ENCODE measurements at places on chromosomes 13 and 19.

- peak; percentile 91 for DNase-seq
These were observed 2.9 kb downstream of the NUMBL start for GRCh38 chr19:40687525-40688016.

DNA sequence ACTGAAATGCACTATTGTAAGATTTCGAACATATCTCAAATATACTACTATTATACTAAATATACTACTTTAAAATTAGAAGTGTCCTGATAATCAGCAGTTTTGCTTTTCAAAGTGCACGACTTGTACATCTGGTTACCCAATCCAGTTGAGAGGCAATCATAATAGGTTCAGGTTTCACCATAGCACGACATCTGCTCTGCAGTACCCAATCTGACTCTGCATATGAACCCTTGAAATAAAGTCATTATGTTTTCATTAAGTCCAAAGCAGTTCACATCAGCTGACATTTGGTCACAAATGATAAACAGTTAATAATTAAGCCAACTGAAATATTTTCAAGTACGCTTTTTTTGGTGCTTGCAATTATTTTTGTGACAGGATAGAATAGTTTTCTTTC lies 90.6 kb downstream of the PCDH9 start:
- no peak for DNase-seq

DNA sequence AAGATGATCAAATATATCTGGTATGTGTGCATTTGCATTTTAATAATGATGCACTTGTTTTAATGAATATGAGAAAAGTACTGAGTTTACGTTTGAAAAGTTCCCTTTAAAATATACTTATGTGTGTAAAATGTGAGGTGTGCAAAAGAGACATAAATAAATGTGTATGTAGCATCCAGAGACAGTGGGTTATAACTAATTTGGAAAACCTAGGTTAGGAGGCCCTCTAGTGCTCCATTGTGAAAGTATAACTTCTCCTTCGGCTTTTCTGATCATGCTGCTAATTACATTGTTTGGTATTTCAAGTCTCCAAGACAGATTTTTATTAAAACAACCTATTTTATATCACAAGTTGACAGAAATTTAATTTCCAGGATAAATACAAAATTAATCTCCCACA lies 30.1 kb downstream of the SCEL start:
- peak; percentile 12 for DNase-seq

GRCh38 chr13:20193907-20194631 lies 1.3 kb upstream of the GJB2 start:
- DNase-seq = no peak

DNA sequence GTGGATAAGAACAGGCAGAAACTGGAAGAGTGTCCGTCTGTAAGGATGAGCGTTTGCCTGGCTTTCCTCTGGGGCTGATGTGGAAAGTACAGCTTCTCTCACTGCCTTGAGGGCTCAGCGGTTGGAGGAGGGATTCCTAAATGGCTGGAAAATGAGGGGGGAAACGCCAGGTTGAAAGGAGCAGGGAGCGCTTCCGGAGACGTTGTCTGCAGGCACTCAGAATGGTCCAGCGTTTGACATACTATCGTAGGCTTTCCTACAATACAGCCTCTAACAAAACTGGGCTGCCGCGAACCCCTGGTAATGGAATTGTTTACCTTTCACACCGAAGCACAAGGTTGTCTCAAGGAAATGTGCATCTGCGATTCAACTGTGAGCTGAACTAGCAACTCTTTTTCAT lies 39.9 kb downstream of the MRPL57 start:
- no peak for DNase-seq

DNA sequence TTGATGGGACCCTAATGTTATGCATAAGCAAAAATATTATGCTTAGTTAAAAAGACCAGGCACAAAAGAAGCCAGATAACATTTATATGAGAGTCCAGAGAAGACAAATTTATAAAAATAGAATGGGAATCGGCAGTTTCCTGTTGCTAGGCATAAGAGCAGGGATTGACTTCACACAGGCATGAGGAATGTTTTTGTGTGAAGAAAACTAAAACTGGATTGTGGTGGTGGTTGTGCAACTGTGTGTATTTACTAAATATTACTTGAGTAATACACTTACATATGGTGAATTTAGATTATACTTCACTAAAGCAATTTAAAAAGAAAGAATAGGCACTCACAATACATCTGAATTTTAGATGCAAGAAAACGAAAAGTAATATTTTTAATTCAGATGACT lies 108.3 kb downstream of the SLITRK1 start:
- DNase-seq = no peak

DNA sequence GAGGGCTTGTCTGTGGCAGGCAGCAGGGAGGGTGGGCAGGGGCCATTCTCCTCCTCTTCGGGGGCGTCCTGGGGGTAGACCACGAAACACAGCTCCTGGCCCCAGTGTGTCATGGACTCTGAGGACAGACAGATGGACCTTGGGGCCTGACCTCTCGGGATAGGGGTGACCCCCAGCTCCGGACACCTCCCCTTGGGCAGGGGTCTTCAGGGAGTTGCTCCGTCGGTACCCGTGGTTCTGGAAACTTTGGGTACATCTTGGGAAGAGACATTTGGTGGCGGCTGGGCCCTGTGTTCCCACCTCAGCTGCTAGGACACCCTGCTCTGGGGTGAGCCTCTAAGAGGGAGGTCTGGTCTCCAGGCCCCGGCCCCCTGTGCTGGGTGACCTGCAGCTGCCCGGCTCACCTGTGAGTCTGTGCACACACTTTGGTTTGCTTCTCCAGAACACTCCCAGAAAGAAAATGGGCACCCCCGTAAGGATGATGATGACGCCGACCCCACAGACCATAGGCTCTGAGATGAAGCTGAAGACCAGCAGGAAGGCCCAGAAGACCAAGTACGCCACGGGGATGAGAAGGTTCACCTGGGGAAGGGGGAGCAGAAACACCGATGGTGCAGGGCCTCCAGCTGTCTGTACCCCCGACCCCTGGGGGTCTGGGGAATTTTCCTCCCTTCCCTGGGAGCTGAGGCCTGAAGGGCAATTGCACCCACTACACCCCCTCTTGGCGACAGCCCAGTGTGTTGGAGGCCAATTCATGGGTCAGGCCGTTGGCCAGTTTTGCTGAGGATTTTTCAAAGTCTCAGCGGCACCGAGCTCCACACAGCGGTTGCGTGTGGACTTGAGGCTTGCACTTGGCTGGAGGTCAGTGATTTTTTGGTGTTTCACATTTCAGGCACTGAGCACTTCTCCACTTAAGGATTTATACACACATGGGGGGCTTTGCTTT lies 15.0 kb downstream of the LRP3 start:
- peak; percentile 66 for DNase-seq

- DNase-seq = no peak
These were observed 40.6 kb upstream of the FAM216B start for GRCh38 chr13:42740753-42741152.

DNA sequence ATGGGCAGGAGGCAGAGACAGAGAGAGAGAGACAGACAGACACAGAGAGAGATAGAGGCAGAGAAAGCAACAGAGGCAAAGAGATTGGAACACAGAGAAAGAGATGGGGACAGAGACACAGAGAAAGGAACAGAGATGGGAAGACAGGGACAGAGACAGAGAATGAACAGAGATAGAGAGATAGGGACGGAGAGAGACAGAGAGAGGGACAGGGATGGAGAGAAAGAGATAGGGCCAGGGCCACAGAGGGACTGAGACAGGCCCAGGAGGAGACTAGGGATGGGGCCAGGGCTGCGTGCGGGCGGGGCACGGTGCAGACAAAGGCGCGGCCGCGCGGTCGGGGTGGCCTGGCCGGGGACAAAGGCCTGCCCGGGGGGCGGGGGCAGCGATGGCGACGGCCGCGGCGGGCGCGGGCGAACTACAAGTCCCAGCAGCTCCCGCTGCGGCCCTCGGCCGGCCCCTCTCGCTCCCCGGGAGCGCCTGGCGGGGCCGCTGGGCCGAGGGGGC lies at the start of gene ZNF358:
Gene ZNF358 (plus strand): TSS at position 459 of the 507 bp plus-strand sequence. CDS start 3,140 bp downstream, outside the sequence.
- DNase-seq = peak; percentile 94

DNA sequence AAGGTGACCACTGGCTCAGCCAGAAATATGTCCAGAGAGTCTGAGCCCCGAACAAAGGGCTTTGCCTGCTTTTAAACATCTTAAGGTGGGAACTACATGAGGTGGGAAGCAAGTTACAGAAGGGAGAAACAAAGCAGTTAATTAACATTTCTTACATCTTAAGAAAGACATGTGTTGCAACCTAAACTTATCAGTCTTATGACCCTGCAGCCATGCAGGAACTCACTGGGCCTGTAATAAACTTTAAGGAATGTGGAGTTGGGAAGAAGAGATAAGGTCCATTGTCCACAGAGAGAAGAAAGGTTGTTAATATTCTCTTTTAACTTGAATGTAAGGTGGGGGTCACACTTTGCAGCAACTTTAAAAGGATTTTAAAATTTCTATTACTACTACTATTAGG lies 46.8 kb upstream of the CYP2A7 start:
- no peak for DNase-seq

- no peak for DNase-seq
These were observed 1730.4 kb upstream of the SLC10A2 start for GRCh38 chr13:104796581-104796980.

DNA sequence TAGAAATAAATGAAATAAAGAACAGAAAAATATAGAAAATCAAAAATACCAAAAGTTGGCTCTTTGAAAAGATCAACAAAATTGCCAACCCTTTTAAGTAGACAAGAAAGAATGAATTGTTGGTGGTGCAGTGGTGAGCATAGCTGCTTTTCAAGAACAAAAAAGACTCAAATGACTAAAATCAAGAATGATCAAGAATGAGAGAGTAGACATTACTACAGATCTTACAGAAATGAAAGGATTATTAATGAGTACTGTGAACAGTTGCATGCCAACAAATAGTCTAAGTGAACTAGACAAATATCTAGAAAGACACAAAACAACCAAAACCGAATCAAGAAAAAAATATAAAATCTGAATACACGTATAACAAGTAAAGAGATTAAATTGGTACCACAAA lies 53.9 kb downstream of the FNDC3A start:
- DNase-seq = no peak

- no peak for DNase-seq
These were observed 761.9 kb upstream of the SLITRK5 start for GRCh38 chr13:86909318-86909717.

DNA sequence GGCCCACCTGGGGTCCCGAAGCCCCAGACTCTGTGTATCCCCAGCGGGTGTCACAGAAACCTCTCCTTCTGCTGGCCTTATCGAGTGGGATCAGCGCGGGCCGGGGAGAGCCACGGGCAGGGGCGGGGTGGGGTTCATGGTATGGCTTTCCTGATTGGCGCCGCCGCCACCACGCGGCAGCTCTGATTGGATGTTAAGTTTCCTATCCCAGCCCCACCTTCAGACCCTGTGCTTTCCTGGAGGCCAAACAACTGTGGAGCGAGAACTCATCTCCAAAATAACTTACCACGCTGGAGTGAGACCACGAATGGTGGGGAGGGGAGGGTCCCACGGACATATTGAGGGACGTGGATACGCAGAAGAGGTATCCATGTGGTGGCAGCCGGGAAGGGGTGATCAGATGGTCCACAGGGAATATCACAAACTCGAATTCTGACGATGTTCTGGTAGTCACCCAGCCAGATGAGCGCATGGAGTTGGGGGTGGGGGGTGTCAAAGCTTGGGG lies 1.0 kb upstream of the ICAM5 start:
- DNase-seq = peak; percentile 77

- no peak for DNase-seq
These were observed 13.9 kb upstream of the EIF3G start for GRCh38 chr19:10133596-10133995.

DNA sequence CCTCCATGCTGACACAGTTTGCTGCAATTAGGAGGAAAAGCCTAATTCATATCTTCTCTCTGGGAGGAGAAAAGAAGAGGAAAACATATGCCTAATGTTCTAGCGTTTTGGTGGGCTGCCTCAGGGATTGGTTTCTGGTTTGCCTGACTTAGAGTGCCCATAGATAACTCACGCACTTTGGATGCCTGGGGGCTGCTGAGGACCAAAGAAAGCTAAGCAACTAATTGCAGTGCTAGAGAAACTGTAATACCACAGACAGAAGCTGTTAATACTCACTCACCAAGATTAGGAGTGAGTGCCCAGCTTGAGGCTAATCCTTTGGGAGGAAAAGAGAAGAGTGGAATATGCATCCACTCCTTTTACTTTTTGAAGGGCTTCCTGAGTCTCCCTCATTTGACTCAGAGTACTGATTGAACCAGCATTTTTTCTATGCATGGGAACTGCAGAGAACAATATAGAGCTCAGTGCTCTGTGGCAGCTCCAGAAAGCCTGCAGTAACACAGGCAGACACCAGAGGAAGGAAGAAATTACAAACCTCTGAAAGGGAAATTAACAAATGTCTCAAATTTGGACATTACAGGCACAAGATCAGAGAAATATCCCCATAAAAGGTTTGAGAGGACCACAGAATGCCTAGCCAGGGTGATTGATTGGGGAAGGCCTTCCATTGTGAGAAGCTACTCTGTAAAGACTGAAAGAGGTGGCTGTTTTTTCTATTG lies 666.4 kb downstream of the OLFM4 start:
- DNase-seq = no peak

DNA sequence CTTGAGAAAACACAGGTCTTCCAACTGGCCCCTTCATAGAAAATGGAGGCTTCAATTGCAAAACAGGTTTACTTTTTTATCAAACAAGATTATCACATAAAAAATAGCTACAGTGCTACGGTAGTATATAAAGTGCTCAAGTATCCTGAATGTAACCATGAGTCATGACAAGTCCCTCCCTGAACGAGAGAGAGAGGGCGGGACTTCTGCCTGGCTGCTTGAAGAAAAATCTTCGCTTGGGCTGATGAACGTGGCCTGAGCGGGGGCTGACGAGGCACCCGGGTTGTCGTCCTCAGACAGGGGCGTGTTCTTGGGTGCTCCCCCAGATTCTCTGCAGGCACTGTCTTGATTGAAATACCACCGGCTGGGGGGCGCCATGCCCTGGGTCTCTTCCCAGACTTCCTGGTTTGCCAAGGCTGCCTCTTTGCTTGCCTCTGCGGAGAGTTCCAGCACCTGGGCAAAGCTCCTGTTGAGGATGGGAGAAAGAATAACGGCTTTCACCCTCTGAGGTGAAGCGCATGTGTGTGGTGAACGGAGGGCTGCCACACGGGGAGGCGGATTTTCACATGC lies 23.2 kb upstream of the CPAMD8 start:
- DNase-seq = peak; percentile 54

- DNase-seq = no peak
These were observed 139.2 kb downstream of the KDM4B start for GRCh38 chr19:5108123-5108596.

- DNase-seq = peak; percentile 73
These were observed 59.6 kb downstream of the WDFY2 start for GRCh38 chr13:51643882-51644281.

GRCh38 chr13:65746406-65746921 lies 1483.7 kb downstream of the PCDH9 start:
- no peak for DNase-seq

- DNase-seq = no peak
These were observed 1.3 kb downstream of the MEIS3 start for GRCh38 chr19:47417746-47418691.

- no peak for DNase-seq
These were observed 9.4 kb upstream of the DPY19L3 start for GRCh38 chr19:32396046-32396652.

DNA sequence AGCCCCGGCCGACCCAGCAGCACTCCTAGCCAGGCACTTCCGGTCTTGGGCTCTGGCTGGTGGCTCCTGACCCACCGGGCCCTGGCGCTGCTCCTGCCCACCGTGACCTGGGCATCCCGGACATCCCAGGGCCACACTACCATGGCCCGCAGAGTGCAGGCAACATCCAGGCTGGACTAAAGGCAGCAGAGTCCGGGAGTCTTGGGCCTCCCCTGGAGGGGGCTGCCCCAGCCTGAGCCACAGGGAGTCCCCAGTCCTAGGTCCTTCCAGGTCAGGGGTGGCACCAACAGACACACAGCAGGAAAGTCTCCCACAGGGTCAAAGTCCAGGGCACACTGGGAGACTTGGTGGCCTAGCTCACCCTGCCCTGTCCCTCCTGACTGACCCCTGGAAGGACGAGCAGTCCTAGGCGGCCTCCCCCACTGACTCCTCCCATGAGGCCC lies 10.8 kb downstream of the LSM4 start:
- peak; percentile 2 for DNase-seq

All from AG08396 (cell line).